ENCODE measurements at places on chromosomes 3 and 15.
A peak's percentile ranks its signal among the peaks of the same experiment; 100 is the strongest.

GRCh38 chr3:69983546-69984265 lies 15.8 kb upstream of the SAMMSON start:
- DNase-seq = no peak

DNA sequence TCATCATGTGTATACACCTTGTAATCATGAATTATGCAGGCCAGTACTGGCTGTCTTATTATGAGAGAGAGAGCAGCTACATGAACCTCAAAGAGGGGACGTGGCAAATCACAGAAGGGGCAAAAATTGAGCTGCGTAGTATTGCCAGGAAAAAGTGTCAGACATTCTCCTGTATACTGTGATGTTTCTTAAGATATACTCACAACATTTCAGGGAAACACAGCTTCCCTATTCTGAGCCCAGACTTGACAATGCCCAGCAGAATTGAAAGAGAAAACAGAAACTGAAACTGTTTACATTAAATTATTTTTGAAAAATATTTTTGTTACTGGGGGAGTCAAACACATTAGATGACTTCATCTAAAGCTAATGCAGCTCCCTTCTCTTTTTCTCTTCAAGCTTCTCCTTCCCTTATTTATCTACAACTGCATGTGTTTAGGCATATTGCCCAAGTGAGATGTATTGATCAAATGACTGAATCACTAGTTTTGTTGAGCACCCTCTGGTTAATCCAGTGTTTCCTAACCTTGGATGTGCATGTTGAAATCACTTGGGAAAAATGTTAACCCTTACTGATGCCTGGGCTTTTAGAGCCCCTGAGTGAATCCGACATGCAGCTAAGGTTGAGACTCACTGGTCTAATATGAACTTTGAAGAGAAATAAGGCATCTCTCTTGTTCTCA lies 39.5 kb downstream of the CADPS start:
- no peak for DNase-seq

GRCh38 chr3:46576879-46577278 lies 10.8 kb upstream of the LRRC2 start:
- no peak for DNase-seq

- DNase-seq = no peak
Measured at GRCh38 chr15:31353931-31354330, 27.3 kb downstream of the KLF13 start.

DNA sequence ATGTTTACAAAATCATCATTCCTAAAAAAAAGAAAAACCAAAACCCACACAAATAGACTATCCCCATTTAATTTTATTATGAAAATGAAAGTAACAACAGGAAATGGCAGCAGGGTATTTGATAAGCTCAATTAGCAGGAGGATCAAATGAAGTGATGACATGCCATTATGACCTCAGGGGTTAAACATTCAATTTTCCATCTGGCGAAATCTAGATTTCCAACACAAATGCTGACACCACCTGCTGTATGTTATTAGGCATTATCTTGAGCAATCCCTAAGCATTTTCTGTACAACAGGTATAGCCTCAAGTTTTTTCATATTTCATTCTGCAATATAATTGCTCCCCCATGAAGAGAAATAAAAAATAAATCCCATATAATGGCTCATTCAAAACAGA lies 57.1 kb downstream of the SHQ1 start:
- DNase-seq = no peak

GRCh38 chr3:8519774-8520448 lies 18.3 kb downstream of the LMCD1 start:
- no peak for DNase-seq

DNA sequence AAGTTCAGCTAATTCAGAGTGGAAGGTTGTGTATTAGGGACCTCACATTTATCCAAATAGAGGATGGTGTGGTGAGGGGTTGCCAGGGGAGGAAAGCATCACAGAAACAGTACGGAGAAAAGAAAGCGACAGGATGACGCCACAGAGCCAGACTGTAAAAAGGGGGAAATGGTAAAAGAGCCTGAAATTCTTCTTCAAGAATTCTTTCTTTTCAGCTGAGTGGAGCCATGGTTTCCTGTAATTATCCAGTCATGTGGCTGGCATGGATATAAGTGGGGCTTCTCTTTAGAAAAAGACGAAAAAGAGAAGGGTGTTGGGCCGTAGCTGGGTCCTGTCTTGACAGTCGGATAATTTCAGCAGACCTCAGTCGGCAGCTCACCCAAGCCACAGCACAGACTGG lies 24.5 kb upstream of the PSMD6 start:
- DNase-seq = no peak

- peak; percentile 45 for DNase-seq
Measured at GRCh38 chr15:41513506-41514227, at the start of gene LTK. LTK (minus strand) TSS chr15:41513827; CDS start chr15:41513709, 118 bp downstream.

GRCh38 chr3:194198938-194199337 lies 63.0 kb downstream of the HES1 start:
- DNase-seq = no peak

DNA sequence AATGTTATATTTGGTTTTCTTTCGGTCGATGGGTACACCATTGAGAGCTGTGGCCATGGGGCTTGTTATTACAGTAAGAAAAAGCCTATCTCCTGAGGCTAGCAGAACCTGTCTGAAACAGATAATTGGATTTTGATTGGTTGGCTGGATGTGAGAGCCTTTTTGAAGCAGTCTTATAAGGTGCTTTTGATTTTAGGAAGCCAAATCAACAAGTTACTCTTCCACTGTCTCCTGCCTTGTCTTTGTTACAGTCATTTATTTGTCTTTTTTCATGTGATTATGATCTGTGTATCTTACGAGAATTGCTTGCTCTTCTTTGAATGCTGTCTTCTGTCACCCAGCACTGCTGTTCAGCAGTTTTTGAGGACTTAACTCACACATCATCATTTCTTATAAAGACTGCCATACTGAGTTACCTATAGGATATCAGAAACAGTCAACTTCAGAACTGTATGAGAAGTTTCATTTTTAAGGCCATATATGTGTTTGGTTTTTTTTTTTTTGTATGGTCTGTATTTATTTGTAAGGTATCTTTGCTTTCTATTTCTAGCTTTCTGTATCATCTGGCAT lies 51.1 kb downstream of the MEF2A start:
- no peak for DNase-seq

DNA sequence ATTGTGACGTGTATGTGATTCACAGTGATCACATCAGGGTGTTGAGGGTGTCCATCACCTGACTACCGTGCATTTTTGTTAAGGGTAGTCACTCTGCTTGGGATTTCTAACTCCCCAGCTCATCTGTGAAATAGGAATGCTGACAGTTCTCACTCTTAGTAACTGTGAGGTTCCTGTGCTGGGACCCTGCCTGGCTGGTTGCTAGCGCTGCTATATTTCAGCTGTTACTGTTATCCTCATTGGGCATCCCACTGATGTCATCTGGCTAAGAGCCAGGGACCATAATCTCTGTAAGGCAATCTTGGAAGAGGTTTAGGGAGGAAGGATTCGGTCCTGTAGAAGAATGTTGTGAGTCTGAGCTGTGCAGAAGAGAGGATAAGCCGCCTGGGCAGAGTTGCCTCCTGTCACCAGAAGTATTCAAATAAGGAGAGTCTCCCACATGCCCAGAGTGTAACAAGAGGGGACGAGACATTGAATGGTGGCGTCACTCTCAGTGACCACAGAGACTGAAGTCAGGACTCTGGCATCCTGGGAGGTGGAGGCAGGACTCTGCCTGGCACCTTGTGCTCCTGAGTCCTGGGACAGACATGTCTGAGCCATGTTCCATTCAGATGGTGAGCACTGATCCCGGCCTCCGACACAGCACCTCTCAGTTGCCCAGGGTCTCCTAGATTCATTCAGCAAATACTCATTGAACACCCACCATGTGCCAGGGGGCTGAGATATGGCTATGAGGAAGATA lies 52.2 kb downstream of the FBLN2 start:
- no peak for DNase-seq

DNA sequence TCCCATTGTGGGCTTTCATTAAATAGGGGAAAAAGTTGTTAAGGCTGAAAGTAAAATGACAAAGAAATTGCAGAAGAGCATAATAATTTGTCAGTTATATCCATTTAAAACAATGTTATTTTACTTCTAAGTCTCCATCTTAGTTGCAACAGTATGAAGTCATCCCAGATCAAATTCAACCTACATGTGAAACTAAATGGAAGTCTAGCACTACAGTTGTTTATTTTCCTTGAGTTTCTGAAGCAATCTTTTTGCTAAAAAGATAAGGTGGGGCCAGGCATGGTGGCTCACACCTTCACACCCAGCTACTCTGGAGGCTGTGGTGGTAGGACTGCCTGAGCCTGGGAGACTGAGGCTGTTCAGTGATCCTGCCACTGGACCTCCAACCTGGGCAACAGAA lies 80.2 kb downstream of the DPH6 start:
- no peak for DNase-seq

- no peak for DNase-seq
Measured at GRCh38 chr3:187922704-187923416, 177.6 kb upstream of the BCL6 start.

- no peak for DNase-seq
Measured at GRCh38 chr3:135136361-135137100, 341.5 kb downstream of the EPHB1 start.

GRCh38 chr3:57086201-57086600 lies 25.7 kb downstream of the SPATA12 start:
- no peak for DNase-seq

GRCh38 chr3:97815149-97815917 lies 6.5 kb upstream of the CRYBG3 start:
- DNase-seq = no peak

- DNase-seq = no peak
Measured at GRCh38 chr3:10526366-10526765, 21.0 kb upstream of the ATP2B2 start.

GRCh38 chr3:125013095-125013494 lies 42.7 kb downstream of the HEG1 start:
- no peak for DNase-seq

DNA sequence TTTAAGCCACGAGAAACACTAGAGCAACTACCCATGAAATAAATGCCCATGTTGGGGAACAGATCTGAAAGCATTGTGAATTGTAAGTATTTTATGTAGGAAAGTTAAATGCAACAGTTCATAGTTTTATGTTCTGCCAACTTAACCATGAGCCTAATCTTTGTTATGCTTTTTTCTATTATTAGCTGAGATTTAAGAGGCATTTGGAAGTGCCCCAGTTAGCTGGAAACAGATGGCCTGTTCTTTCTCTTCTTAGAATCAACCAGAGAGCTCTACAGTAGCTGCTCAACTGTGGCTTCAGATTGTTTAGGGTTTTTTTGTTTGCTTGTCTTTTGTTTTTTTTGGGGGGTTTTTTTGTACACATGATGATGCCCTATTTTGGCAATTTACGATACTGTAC lies 284.4 kb downstream of the KCNH8 start:
- DNase-seq = no peak

DNA sequence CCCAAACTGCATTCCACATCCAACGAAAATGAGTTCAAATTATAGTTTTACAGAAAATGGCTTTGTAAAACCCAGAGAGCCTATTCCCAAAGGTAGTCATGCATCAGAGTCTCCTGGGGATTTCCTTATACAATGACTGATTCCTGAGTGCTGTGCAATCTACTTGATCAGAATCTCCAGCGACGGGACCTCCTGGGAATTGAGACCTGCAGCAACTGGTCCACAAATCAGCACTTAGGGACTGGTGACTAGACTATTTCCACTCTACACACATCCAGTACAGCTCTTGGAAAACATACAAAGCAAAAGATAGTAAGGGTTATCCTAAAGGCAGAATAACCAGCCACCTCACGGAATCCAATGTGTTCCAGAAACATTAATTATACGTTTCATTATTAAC lies 871.0 kb upstream of the CFAP20DC start:
- no peak for DNase-seq

DNA sequence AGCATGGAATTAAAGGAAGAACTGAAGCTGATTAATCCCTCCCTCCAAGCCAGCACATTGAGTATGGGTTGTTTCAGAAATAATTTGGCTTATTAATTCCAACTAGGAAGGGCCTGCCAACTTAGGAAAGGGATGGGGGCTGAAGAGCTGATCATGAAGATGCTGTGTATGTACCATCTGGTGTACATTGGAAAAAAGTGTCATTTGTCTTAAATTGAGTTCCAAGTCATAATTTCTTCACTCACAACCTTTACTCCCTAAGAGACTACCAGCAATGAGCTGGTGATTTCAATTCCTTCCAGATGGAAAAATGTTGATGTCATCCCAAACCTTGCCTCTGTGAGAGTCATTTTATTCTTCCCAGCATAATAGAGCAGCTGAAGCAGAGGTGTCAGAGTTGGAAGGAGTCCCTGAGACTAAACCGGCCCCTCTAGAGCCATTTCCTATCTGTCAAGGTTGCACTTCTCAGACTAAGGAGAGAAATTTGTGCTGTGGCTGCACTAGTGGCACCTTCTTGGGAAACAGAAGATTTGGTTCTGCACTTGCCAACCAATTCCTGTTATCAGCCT lies 79.4 kb downstream of the GTPBP8 start:
- no peak for DNase-seq

DNA sequence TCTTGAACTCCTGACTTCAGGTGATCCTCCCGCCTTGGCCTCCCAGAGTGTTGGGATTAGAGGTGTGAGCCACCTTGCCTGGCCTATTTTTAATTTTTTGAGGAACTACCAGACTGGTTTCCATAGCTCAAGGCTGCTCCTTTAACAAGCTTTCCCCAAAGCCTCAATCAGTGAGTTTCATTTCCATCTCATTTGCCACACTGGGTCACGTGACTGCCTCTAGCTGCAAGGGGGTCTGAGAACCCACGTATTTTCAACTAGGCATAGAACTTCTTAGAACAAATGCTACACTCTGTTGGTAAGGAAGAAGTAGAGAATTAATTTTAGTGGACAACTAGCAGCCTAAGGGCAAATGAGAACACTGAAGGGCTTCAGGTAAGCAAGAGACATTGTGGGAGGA lies 3.1 kb upstream of the CD276 start:
- DNase-seq = no peak

- DNase-seq = no peak
Measured at GRCh38 chr3:97835761-97836160, 13.9 kb downstream of the CRYBG3 start.

DNA sequence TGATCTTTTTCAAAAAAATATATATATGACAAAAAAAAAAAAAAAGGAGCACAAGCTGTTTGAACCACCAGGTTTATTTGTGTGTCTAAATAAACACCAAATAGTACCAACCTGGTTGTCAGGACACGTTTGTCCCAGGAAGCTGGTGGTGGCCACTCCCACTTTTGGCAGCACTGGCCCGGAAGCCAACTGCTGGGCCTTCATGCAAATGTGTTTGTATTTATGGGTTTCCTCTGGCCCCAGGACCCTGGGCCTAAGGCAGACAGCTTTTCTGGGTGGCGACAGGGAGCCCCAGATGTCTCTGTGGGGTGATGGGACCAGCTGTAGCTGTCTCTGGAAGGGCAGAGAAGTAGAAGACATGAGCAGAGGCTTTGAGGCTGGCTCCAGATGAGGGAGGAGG lies 31.6 kb downstream of the PRKCD start:
- peak; percentile 40 for DNase-seq

- no peak for DNase-seq
Measured at GRCh38 chr3:52683611-52684010, 2.1 kb downstream of the PBRM1 start.

GRCh38 chr3:168183774-168184173 lies 88.0 kb upstream of the GOLIM4 start:
- no peak for DNase-seq

GRCh38 chr3:126928921-126929474 lies 53.9 kb upstream of the PLXNA1 start:
- no peak for DNase-seq

- peak; percentile 36 for DNase-seq
Measured at GRCh38 chr15:25688166-25688565, 175.0 kb downstream of the ATP10A start.

- DNase-seq = no peak
Measured at GRCh38 chr15:51444112-51444511, 102.7 kb downstream of the GLDN start.

GRCh38 chr15:63332367-63333124 lies 49.1 kb downstream of the CA12 start:
- no peak for DNase-seq
